ENCODE measurements at places on chromosomes 16 and 17.

GRCh38 chr16:55734665-55735064, 78.9 kb downstream of the SLC6A2 start:
- DNase-seq = no peak

- DNase-seq = no peak
Observed at GRCh38 chr17:37741341-37742115, 3.3 kb downstream of the HNF1B start.

DNA sequence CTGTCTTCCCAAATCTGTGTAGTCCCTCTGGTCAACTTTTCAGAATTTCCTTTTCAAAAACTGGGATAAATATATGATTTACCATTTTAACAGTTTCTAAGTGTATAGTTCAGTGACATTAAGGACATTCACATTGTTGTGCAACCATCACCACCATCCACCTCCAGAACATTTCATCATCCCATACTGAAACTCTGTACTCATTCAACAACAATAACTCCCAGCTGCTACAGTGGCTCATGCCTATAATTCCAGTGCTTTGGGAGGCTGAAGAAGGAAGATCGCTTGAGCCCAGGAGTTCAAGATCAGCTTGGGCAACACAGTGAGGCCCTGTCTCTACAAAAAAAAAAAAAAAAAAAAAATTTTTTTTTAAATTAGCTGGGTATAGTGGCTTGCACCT, 131.0 kb downstream of the AATF start:
- DNase-seq = no peak

GRCh38 chr16:23052908-23053580, 96.2 kb downstream of the USP31 start:
- DNase-seq = no peak

DNA sequence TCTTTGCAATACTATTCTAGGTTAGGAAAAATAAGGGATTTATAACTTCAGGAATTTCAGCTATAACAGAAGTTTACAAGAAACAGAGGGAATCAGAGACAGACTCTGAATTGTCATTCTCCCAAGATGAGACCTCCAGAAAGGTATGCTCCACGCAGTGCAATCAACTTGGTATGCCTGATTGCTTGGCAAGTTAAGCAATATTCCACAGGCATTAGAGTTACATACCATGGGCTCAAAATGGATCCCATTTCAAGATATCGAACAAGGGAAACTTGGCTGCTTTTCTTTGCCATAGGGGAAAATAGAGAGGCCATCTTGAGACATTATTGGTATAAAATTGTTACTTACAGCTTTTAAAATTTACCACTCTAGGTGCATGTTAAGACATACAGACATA, 615.6 kb upstream of the SOX9 start:
- DNase-seq = peak; percentile 68

- peak; percentile 96 for DNase-seq
Observed at GRCh38 chr16:85202631-85203461, 90.6 kb upstream of the CIBAR2 start.

- no peak for DNase-seq
Observed at GRCh38 chr16:5026664-5027063, 7.1 kb downstream of the NAGPA start.

- no peak for DNase-seq
Observed at GRCh38 chr16:12794486-12795387, 8.9 kb downstream of the CPPED1 start.

- no peak for DNase-seq
Observed at GRCh38 chr17:15658296-15658695, 25.8 kb downstream of the TRIM16 start.

DNA sequence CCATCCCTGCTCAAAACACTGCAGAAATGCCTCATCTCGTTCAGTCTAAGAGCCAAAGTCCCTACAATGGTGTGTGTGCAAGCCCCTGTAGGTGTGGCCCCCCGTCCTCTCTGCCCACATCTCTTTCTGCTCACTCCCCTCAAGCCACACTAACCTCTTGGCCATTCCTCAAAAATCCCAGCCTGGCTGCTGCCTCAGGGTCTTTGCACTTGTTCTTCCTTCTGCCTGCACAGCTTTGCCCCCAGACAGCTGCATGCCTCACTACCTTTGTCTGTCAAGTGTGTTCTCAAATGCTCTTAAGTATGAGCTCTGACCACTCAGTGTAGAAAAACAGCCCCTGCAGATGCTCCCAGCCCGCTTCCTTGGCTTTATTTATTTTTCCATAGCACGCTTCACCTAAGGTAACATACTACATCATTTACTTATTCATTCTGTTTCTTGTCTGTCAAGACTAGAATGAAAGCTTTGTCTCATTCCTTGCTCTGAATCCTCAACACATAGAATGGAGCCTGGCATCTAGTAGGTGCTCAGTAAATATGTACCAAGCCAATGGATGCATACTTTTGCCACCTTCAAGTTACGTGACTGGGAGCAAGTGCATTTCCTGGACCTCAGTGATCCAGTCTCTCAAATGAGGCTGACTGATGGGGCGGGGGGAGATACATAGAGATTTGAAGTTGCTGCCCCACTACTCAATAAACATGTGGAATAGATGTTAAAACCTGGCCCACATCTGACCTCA, 38.1 kb downstream of the RAI1 start:
- no peak for DNase-seq

- no peak for DNase-seq
Observed at GRCh38 chr16:16022683-16023064, 73.3 kb downstream of the ABCC1 start.

DNA sequence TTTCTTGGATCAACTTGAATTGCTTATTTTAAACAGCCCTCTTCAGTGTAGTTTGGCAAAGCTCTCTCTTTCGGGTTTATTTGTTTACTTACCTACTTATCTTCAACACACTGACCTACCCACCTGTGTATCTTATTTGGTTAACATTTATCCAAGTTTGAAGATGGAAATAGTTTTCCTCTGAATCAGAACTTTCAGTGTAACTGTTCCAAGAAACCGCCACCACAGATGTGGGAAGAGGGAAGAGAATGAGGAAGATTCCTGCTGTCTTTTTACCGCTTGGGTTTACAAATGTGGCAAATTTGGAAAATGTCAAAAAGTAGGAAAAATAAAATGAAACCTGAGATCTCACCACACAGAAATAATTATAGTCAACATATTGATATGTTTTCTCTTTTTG, 115.8 kb downstream of the MSI2 start:
- peak; percentile 29 for DNase-seq

DNA sequence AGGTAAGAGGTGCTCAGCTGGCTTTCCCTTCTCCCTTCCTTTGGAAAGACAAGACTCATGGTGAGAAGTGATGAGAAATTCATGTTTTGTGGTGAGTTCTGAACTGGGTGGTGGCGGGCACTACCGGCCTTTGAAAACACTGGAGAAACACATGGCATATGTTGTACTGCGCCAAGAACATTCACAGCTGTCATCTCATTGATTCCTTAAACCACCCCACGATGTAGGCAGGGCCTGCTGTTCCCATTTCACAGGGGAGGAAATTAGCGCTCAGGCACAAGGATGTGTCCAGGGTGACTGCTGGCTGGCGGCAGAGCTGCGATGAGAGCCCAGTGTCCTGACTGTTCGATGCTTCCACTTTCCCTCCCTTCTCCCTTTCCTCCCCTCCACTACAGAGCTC, 1.6 kb upstream of the DOC2B start:
- no peak for DNase-seq

- DNase-seq = no peak
Observed at GRCh38 chr16:48478393-48478792, 93.2 kb upstream of the SIAH1 start.

Data from GM03348 (cell line).